Fibroblast of lung (primary cell): ENCODE measurements at places on chromosomes 12 and 14. TPM values are rescaled to one million over a fixed set of nuclear protein-coding genes. Genes with fewer than 3 reads are reported as not detected.

- H3K4me1 ChIP-seq, result peaks cover 11% of the 10 kb centered on the region
- no peaks in the 10 kb centered on the region for H3K36me3 ChIP-seq
- H3K4me3 ChIP-seq, result no peak overlapping the region
These were observed 148.3 kb downstream of the TGFB3 start for GRCh38 chr14:75833326-75834020.

DNA sequence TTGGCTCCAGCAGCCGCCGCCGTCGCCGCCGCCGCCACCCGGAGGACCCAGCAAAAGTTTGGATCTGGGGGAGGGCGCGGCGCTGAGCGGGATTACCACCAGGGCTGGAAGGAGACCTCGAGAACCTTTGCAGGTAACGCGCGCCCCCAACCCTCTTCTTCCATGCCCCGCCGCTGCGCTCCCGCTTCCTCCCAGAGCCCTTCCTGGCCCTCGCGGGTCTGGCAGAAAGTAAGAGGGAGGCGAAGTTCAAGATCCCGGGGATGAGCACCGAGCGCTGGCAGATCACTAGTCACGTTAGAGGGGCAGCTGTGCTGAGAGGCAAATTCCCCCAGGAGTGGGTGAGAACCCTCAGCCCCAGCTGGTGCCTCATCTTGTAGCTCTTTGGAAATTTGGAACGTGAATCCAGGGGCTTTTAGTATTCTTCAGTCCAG lies 3.9 kb downstream of the FLRT2 start:
- peak overlapping the region; percentile 16 for H3K27ac ChIP-seq
- peaks cover 3% of the 10 kb centered on the region for H3K4me1 ChIP-seq
- peak overlapping the region; percentile 67 for H3K4me3 ChIP-seq
- no peaks in the 10 kb centered on the region for H3K27me3 ChIP-seq
- no peaks in the 10 kb centered on the region for H3K36me3 ChIP-seq
- peak; percentile 15 for DNase-seq

- H3K4me3 ChIP-seq, result no peak overlapping the region
- no peak overlapping the region for H3K27ac ChIP-seq
- no peaks in the 10 kb centered on the region for H3K36me3 ChIP-seq
- no peaks in the 10 kb centered on the region for H3K27me3 ChIP-seq
- DNase-seq, result no peak
- H3K4me1 ChIP-seq, result no peaks in the 10 kb centered on the region
These were observed 378.1 kb upstream of the TMPO start for GRCh38 chr12:98137278-98137677.

- H3K36me3 ChIP-seq, result no peaks in the 10 kb centered on the region
- H3K4me3 ChIP-seq, result no peak overlapping the region
- H3K27me3 ChIP-seq, result no peaks in the 10 kb centered on the region
- no peak for DNase-seq
These were observed 60.2 kb downstream of the GXYLT1 start for GRCh38 chr12:42084522-42084921.

- no peak overlapping the region for H3K4me3 ChIP-seq
- no peaks in the 10 kb centered on the region for H3K36me3 ChIP-seq
- no peak for DNase-seq
- no peaks in the 10 kb centered on the region for H3K27me3 ChIP-seq
- H3K4me1 ChIP-seq, result no peaks in the 10 kb centered on the region
These were observed 34.1 kb downstream of the RAD51B start for GRCh38 chr14:67853715-67854114.

DNA sequence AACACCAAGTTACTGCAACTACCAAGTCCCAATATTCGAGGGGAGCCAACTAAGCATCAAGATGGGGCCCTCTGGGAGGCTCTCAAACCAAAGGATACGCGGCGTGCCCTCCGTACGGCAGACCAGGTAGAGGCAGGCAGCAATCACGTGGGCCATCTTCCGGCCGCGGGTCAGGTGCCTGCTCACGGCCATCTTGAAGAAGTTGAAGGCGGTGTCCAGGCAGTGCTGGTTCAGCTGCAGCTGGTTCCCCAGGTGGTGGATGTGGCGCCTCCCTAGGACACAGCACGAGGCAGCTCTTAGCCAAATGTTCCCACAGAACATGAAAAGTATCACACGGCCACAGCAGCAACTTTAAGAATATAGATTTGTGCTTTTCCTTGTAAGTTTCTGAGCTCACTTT lies 24.3 kb downstream of the BTBD6 start:
- no peak for DNase-seq
- no peaks in the 10 kb centered on the region for H3K36me3 ChIP-seq
- H3K4me3 ChIP-seq, result no peak overlapping the region
- no peaks in the 10 kb centered on the region for H3K27me3 ChIP-seq

The TCHP gene
- 10.3 and 14.0 TPM in 2 replicates for polyA plus RNA-seq

The SLC10A1 gene
- not detected in 2 replicates for polyA plus RNA-seq

GRCh38 chr14:90853116-90853515 lies 36.9 kb upstream of the TTC7B start:
- H3K27ac ChIP-seq, result no peak overlapping the region
- H3K4me3 ChIP-seq, result no peak overlapping the region
- H3K36me3 ChIP-seq, result no peaks in the 10 kb centered on the region

GRCh38 chr12:113912760-113913329 lies 53.3 kb downstream of the RBM19 start:
- H3K27ac ChIP-seq, result no peak overlapping the region
- DNase-seq, result peak; percentile 78
- H3K4me3 ChIP-seq, result no peak overlapping the region
- peaks cover 6% of the 10 kb centered on the region for H3K36me3 ChIP-seq
- no peaks in the 10 kb centered on the region for H3K27me3 ChIP-seq

The KRT1 gene
- polyA plus RNA-seq, result not detected in 2 replicates

- H3K4me1 ChIP-seq, result no peaks in the 10 kb centered on the region
- no peak overlapping the region for H3K27ac ChIP-seq
- peak; percentile 79 for DNase-seq
- H3K27me3 ChIP-seq, result no peaks in the 10 kb centered on the region
- no peaks in the 10 kb centered on the region for H3K36me3 ChIP-seq
- no peak overlapping the region for H3K4me3 ChIP-seq
These were observed 345.8 kb downstream of the CCDC91 start for GRCh38 chr12:28536088-28536487.

The LTBR gene
- 45.8 and 55.7 TPM in 2 replicates for polyA plus RNA-seq

The RNASE13 gene
- not detected in 2 replicates for polyA plus RNA-seq

DNA sequence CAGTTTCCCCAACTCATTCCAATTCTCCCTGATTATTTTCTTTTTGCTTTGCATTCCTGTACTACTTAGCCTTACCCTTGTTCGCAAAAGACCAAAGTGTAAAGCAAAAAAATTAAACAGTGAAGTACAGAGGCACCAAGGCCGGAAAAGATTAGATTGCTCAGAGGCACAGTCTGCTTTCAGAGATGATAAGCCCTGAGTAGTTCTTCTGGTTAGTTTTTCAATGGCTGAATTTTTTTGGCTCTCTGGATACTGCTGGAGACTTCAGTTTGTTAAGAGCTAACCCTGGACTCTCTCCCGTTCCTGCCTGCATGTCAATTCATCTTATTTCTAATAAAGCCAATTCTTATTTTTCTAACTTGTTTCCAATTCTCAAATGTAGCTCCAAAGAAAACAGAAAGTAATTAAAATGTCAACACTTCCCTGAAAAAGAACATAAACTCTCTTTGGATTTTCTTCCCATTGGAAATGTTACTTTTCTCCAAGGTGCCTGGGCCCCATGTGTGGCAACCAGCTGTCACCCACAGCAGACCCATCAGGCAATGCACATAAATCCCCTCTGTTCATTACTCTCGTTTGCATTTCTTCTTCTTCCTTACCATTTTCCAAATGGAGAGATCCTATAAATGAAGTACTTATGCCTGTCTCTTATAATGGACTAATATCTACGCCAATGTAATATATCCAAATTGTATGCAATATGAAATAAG lies 142.8 kb downstream of the BTG1 start:
- no peaks in the 10 kb centered on the region for H3K27me3 ChIP-seq
- H3K4me3 ChIP-seq, result no peak overlapping the region
- DNase-seq, result no peak
- H3K36me3 ChIP-seq, result no peaks in the 10 kb centered on the region
- no peak overlapping the region for H3K27ac ChIP-seq
- no peaks in the 10 kb centered on the region for H3K4me1 ChIP-seq

- H3K27me3 ChIP-seq, result no peaks in the 10 kb centered on the region
- no peak for DNase-seq
- no peak overlapping the region for H3K4me3 ChIP-seq
- no peaks in the 10 kb centered on the region for H3K4me1 ChIP-seq
- H3K36me3 ChIP-seq, result no peaks in the 10 kb centered on the region
These were observed 748.8 kb downstream of the C12orf50 start for GRCh38 chr12:87280356-87280755.

GRCh38 chr14:100857233-100857922 lies 31.5 kb downstream of the MEG3 start:
- H3K27ac ChIP-seq, result no peak overlapping the region
- no peaks in the 10 kb centered on the region for H3K4me1 ChIP-seq
- no peak for DNase-seq
- H3K36me3 ChIP-seq, result no peaks in the 10 kb centered on the region

The SLCO1B1 gene
- polyA plus RNA-seq, result not detected in 2 replicates

The KRT6A gene
- 0.32 and 41.1 TPM in 2 replicates for polyA plus RNA-seq

DNA sequence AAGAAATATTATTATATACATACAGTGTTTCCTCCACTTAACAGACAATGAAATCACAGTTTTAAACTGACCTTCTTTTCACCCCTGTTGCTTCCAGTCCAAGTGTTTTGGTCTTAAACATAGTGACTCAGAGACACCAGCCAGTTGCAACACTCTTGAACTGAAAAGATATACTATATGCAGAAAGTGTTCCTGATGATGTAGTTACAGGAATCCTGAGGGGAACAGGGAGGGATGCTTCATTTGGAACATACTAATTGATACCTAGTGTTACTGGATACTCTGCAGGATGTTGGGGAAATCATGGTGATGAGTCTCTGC lies 420.8 kb downstream of the CCDC91 start:
- no peaks in the 10 kb centered on the region for H3K36me3 ChIP-seq
- peaks cover 5% of the 10 kb centered on the region for H3K4me1 ChIP-seq
- no peaks in the 10 kb centered on the region for H3K27me3 ChIP-seq
- H3K27ac ChIP-seq, result no peak overlapping the region
- no peak overlapping the region for H3K4me3 ChIP-seq

- peaks cover 4% of the 10 kb centered on the region for H3K27me3 ChIP-seq
- no peak overlapping the region for H3K4me3 ChIP-seq
- peaks cover 2% of the 10 kb centered on the region for H3K4me1 ChIP-seq
- no peak overlapping the region for H3K27ac ChIP-seq
- H3K36me3 ChIP-seq, result no peaks in the 10 kb centered on the region
These were observed 7.5 kb upstream of the CCDC177 start for GRCh38 chr14:69582212-69582611.

GRCh38 chr14:52267501-52268278 lies at the start of gene PTGDR:
Gene PTGDR, plus strand, starts transcription at chr14:52267698. Its CDS starts 117 bp downstream, at chr14:52267815.
- H3K4me3 ChIP-seq, result peak within 1 kb of the TSS; percentile 10
- H3K4me1 ChIP-seq, result peaks cover 4% of the 10 kb centered on the region
- H3K36me3 ChIP-seq, result no peaks in the 10 kb centered on the region
- H3K27ac ChIP-seq, result no peak within 1 kb of the TSS
- DNase-seq, result peak; percentile 24

DNA sequence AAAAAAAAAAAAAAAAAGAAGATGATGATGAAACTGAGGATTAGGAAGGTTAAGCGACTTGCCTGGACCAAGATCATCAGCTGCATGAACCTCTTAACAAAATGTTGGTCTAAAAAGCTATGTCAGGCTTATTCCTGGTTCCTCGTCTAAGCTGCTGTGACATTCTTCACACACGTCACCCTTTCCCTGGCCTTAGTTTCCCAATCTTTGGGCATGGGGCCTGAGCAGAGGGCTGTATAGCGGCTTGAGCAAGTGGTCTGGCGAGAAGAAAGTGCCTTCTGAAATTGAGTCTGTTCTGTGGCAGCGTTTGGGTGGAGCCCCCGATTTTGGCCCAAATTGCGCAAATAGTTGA lies 58.7 kb upstream of the CCND2 start:
- no peaks in the 10 kb centered on the region for H3K4me1 ChIP-seq
- H3K4me3 ChIP-seq, result no peak overlapping the region
- H3K27me3 ChIP-seq, result no peaks in the 10 kb centered on the region

DNA sequence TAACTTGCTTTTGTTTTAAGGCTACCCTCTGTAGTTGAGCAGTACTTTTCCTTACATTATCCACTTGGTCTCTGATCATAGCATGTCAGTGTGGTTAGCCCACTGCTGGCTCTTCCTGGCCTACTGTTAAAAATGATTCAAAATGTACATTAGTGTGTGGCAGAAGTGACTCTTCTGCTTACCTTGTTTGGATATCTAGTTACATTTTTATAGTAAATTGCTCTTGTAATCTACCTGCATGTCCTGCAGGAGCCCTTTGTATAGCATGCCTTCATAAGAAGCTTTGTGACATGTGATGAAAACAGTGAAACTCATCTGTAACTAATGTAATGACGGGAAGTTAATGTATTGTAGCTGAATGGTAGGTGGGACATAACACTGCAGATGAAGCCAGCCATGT lies 8.1 kb downstream of the SPATS2 start:
- H3K27ac ChIP-seq, result no peak overlapping the region
- H3K4me3 ChIP-seq, result no peak overlapping the region
- no peaks in the 10 kb centered on the region for H3K27me3 ChIP-seq

DNA sequence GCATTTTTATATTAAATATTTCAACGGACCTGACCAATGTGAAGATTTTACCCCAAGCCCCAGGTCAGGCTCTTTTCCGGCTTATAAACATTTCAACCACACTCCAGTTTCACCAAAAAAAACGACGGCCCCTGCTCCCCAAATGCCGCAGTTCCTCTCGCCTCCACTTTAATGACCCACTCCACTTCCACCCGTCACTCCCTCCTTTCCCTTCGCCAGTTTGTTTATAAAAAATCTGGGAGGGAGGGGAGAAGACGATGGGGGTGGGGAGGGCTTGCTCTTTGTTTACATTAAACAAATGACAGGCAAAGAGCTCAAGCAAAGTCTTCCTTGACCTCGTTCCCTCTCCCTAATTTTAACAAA lies 5.4 kb downstream of the SIX6 start:
- H3K27ac ChIP-seq, result no peak overlapping the region
- H3K4me3 ChIP-seq, result peak overlapping the region; percentile 46
- H3K36me3 ChIP-seq, result no peaks in the 10 kb centered on the region
- H3K4me1 ChIP-seq, result no peaks in the 10 kb centered on the region

The CCDC197 gene
- not detected in 2 replicates for polyA plus RNA-seq

DNA sequence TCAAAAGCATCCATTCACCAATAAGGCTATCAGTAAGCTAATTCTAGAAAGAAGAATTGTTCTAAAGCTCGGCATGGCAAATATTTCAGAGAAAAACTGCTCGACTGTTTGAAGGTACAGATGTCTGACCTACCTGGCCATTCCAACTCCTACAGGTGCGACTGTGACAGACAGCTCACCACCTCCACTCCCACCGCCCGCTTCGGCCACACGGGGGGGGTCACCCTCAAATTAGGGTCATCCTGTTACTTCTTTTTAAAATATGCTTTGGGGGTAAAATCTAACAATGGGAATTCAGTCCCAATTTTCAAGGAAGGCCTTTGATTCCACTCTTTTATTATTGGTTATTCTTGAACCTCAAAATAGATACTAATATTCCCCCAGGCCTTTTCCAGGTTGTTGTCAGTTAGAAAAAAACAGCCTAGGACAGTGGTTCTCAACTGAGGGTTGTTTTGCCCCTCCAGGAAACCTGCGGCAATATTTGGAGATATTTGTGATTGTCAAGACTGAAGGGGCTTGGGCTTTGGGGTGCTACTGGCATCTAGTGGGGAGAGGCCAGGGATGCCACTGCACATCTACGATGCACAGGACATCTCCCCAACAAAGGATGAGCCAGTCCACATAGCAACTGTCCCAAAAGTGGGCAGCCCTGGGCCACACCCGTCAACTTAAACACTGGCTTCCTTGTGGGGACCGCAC lies 81.2 kb downstream of the BCL11B start:
- H3K4me1 ChIP-seq, result no peaks in the 10 kb centered on the region
- H3K27me3 ChIP-seq, result no peaks in the 10 kb centered on the region
- no peak for DNase-seq
- H3K27ac ChIP-seq, result no peak overlapping the region
- no peaks in the 10 kb centered on the region for H3K36me3 ChIP-seq
